ENCODE measurements at places on chromosomes 6 and 20.

DNA sequence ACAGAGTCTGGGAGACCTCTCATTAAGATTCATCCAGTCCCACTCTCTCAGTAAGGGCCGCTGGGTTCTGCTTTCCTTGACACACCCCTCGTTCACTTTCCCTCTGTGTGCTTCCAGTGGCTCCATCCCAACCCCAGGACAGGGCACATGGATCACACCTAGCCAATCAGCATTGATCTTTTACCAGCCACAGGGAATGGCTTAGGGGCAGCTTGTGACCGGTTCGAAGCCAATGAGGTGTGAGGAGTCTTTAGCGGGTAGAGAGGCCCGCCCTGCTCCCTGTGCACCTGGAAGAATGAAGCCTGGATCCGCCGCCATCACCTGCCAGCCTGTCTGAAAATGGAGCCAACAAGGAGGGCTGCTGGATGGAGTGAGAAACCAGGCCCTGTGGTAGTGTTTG lies 35.2 kb upstream of the OVOL2 start:
- no peaks in the 10 kb centered on the region for H3K4me1 ChIP-seq
- no peak overlapping the region for H3K4me3 ChIP-seq
- no peak for DNase-seq
- H3K27ac ChIP-seq: no peak overlapping the region
- no peaks in the 10 kb centered on the region for H3K36me3 ChIP-seq

DNA sequence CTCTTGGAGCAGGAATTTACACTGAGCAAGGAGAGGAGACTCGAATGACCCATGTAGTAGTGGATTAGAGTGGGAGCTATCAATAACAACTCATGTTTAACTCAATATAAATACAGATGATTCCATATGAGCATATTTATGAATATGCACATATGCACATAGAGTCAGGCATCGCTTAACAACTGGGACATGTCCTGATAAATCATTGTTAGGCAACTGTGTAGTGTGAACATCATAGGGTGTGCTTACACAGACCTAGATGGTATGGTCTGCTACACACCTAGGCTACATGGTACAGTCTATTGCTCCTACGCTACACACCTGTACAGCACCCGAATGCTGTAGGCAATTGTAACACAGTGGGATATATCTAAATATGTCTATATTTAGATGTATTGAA lies 75.9 kb upstream of the RALGAPA2 start:
- H3K36me3 ChIP-seq: no peaks in the 10 kb centered on the region
- H3K27ac ChIP-seq: no peak overlapping the region
- no peaks in the 10 kb centered on the region for H3K27me3 ChIP-seq
- no peak overlapping the region for H3K4me3 ChIP-seq
- H3K4me1 ChIP-seq: peaks cover 5% of the 10 kb centered on the region

GRCh38 chr20:59782986-59783640 lies 150.3 kb downstream of the SYCP2 start:
- DNase-seq: peak; percentile 35
- no peak overlapping the region for H3K4me3 ChIP-seq
- no peaks in the 10 kb centered on the region for H3K4me1 ChIP-seq
- no peaks in the 10 kb centered on the region for H3K27me3 ChIP-seq
- H3K36me3 ChIP-seq: no peaks in the 10 kb centered on the region

GRCh38 chr6:113496166-113496565 lies 361.0 kb upstream of the MARCKS start:
- H3K36me3 ChIP-seq: no peaks in the 10 kb centered on the region
- no peak overlapping the region for H3K4me3 ChIP-seq
- no peaks in the 10 kb centered on the region for H3K4me1 ChIP-seq
- no peaks in the 10 kb centered on the region for H3K27me3 ChIP-seq
- DNase-seq: no peak
- H3K27ac ChIP-seq: no peak overlapping the region

GRCh38 chr6:91141346-91141745 lies 554.5 kb upstream of the MAP3K7 start:
- no peaks in the 10 kb centered on the region for H3K36me3 ChIP-seq
- no peaks in the 10 kb centered on the region for H3K27me3 ChIP-seq
- H3K4me1 ChIP-seq: no peaks in the 10 kb centered on the region
- H3K27ac ChIP-seq: no peak overlapping the region

DNA sequence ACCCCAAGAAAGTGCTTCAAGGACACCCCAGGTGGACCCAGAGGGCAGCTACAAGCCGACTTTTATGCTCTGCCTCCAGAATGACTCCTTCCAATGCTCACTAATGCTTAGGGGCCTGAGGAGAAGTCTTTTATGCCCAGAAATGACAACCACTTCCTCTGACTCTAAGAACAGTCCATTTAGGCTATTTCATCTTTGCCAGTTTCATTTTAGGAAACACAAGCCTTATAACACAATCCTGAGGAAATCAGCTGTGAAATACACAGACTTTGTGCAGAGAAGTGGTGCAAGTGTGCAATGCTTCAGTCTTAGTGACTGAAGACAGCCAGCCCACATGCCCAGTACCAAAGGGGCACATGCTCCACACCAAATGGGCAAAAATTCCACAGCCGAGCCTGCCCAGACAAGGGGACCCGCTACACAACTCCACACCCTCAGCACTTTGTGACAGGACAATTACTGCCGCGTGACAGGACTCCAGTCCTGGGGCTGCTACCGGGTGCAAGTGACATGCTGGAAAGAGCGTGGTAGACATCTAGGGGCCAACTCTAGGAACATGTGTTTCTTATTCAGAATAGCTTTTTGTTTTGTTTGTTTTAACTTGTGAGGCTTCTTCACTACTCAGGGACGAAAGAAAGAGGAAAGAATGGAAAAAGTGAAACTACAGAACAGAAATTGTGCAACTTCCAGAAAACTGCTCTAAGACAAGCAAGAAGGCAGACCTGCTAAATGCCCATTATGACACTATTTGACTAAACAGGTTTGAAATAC lies 28.2 kb upstream of the PLAGL1 start:
- DNase-seq: peak; percentile 18
- H3K4me3 ChIP-seq: peak overlapping the region; percentile 43
- peaks cover 6% of the 10 kb centered on the region for H3K4me1 ChIP-seq
- no peaks in the 10 kb centered on the region for H3K36me3 ChIP-seq
- H3K27me3 ChIP-seq: peaks cover 3% of the 10 kb centered on the region

DNA sequence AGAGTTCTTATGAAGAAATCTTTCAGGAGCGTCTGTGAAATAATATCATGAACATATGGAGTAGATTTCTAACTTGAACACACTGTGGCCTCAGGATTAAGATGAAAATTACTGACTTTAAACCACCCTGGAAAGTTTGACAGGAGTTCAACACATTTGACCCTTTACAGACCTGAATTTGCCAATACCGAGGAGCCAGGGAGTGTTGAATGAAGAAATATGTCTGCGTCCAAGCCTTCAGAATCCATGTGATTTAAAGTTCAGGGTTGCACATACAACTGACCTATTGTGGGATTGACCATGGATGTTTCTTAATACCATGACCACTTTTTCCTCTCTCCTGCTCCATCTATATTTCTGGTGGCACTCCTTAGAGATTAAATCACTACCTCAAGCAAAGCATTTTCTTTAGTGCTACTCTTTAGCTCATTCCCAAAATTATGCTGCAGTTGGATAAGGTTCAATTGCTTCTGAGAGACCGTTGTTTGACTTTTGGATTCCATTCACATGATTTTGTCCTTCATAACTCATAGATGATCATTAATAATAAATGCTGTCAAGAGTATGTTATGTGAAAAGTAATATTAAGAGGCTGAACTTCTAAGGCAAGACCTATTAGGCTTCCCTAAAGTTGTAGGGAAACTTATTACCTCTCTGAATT lies 57.4 kb downstream of the PRL start:
- no peak overlapping the region for H3K27ac ChIP-seq
- DNase-seq: no peak
- no peak overlapping the region for H3K4me3 ChIP-seq
- H3K4me1 ChIP-seq: no peaks in the 10 kb centered on the region
- no peaks in the 10 kb centered on the region for H3K27me3 ChIP-seq

DNA sequence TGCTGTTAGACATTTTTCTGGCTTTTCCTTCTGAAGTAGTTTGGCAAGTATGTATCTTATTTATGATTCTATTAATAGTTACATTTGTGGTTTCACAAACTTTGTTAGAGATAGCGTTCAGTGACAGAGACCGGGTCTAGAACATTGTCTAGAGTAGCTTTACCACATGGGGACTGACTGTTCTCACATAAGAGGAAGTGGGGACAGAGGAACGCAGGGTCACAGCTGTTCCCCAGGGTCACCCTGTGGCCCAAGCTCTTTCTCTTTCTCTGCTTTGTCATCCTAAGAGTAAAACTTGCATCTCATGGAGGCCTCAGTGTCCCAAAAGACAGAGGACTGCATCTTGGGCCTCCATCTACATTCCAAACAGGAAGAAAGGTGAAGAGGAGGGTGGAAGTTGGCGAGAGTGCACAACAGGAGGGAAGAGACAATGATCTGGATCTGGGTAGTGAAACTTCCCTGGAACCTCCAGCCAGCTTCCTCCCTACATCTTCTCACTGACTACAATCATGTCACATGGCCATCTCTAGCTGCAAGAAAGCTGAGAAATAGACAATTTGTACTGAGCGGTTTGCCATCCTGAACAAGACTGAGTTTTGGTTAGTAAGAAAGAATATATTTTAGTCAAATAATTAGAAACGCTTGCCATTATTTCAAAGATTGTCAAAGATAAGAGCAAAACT lies 645.8 kb upstream of the ARID1B start:
- no peaks in the 10 kb centered on the region for H3K4me1 ChIP-seq
- DNase-seq: no peak
- no peaks in the 10 kb centered on the region for H3K36me3 ChIP-seq
- no peak overlapping the region for H3K4me3 ChIP-seq
- H3K27ac ChIP-seq: no peak overlapping the region

GRCh38 chr20:16158976-16159286 lies 414.3 kb downstream of the KIF16B start:
- no peak overlapping the region for H3K27ac ChIP-seq
- H3K27me3 ChIP-seq: no peaks in the 10 kb centered on the region
- H3K36me3 ChIP-seq: no peaks in the 10 kb centered on the region
- no peaks in the 10 kb centered on the region for H3K4me1 ChIP-seq

DNA sequence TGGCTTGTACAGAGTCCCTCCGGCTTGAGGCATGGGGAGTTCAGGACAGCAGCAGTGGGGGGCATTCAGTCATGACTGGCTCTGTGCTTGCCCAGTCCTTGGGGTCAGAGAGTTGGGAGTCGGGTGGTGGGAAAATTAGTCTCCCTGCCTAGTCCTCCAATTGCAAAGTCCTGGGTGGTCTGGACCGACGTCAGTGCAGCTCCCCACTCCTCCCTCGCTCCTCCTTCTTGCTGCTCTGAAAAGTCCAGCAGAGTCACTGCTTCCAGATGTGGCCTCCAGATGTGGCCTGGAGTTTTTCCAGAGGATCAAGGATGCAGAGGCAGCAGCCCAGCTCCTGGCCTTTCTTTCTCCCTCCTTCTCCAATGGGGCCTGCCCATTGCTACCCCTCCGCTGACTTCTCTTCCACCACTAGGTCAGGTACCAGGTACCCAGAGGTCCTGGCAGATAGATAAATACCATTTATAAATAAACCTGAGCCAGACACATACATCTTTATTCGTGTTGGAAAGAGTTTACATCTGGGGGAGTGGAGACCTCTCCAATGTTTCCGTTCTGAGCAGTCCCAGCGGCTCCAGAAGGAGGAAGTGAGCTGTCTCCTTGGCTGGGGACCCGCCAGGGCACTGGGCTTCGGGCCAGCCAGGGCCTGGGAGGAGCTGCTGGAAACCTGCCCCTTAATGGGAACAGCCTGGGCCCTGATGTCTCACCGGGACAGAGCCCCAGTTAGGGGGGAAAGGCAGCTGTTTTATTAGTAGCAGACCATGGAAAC lies 49.0 kb upstream of the RNF24 start:
- peak overlapping the region; percentile 67 for H3K27ac ChIP-seq
- H3K36me3 ChIP-seq: no peaks in the 10 kb centered on the region
- no peak overlapping the region for H3K4me3 ChIP-seq

GRCh38 chr6:112877134-112878100 lies 530.3 kb downstream of the RFPL4B start:
- no peak overlapping the region for H3K27ac ChIP-seq
- no peaks in the 10 kb centered on the region for H3K36me3 ChIP-seq
- no peaks in the 10 kb centered on the region for H3K27me3 ChIP-seq
- no peaks in the 10 kb centered on the region for H3K4me1 ChIP-seq

GRCh38 chr6:168148231-168148849 lies 69.3 kb upstream of the FRMD1 start:
- no peak overlapping the region for H3K4me3 ChIP-seq
- H3K4me1 ChIP-seq: no peaks in the 10 kb centered on the region
- no peak overlapping the region for H3K27ac ChIP-seq

GRCh38 chr6:28349892-28350737 lies at the start of gene ZKSCAN3:
ZKSCAN3 (plus strand) TSS chr6:28349947; CDS start chr6:28359587, 9,640 bp downstream.
- DNase-seq: peak; percentile 88
- H3K27me3 ChIP-seq: no peaks in the 10 kb centered on the region
- H3K27ac ChIP-seq: peak within 1 kb of the TSS; percentile 92
- peaks cover 29% of the 10 kb centered on the region for H3K4me1 ChIP-seq
- H3K36me3 ChIP-seq: no peaks in the 10 kb centered on the region

GRCh38 chr6:123509112-123509511 lies 127.6 kb downstream of the TRDN start:
- peak overlapping the region; percentile 54 for H3K27ac ChIP-seq
- H3K4me1 ChIP-seq: peaks cover 17% of the 10 kb centered on the region
- peaks cover 63% of the 10 kb centered on the region for H3K36me3 ChIP-seq
- H3K4me3 ChIP-seq: no peak overlapping the region
- DNase-seq: no peak

GRCh38 chr20:7765221-7765620 lies 175.0 kb downstream of the HAO1 start:
- H3K27me3 ChIP-seq: no peaks in the 10 kb centered on the region
- no peak overlapping the region for H3K4me3 ChIP-seq
- no peaks in the 10 kb centered on the region for H3K4me1 ChIP-seq
- no peaks in the 10 kb centered on the region for H3K36me3 ChIP-seq
- no peak overlapping the region for H3K27ac ChIP-seq

- H3K4me3 ChIP-seq: no peak overlapping the region
- H3K27ac ChIP-seq: peak overlapping the region; percentile 86
- peaks cover 28% of the 10 kb centered on the region for H3K4me1 ChIP-seq
- no peak for DNase-seq
- H3K36me3 ChIP-seq: no peaks in the 10 kb centered on the region
- H3K27me3 ChIP-seq: no peaks in the 10 kb centered on the region
Observed at GRCh38 chr6:6729971-6730370, 141.5 kb downstream of the LY86 start.

All from psoas muscle (tissue), 8 donors.